ENCODE measurements at places on chromosomes 3 and 15.

DNA sequence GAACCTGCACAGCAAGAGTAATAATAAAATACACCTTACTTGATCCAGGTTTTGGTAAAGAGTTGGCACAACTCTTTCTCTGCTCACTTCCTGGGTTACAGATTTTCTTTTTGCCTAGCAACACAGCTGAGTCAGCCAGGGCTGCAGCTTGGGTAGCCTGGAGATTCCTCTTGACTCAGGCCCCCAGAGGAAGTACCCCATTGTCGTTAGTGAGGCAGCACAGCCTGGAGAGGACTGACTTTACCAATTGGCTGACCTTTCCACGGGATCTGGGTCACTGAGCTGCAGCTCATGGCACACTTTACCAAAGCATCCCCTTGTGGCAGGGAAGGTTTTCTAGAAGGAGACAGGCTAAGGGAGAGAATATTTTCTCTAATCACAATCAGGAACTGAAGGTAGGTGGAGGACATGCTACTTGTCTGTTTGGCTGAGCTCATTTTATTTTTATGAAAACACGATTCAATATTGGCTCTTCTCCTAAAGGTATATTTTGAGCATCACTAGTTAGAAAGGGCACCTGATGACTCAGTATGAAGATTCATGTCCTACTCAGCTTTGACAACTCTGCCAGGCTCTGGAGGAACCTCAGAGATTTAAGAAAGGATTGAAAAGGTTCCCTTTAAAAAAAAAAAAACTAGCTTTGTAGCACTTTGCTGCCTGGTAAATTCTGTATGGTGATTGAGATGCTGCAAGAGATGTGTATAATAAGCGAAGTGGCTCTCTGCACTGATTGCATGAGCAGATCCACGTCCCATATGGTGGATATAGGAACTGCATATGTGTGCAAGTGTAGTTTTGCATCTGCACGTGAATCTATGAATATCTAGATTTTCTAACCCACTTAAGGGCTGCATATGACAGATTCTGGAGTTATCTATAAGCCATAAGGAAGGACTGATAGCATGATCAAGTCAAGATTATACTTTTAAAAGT is 124.8 kb downstream of the CHDH start:
- no peak for DNase-seq

DNA sequence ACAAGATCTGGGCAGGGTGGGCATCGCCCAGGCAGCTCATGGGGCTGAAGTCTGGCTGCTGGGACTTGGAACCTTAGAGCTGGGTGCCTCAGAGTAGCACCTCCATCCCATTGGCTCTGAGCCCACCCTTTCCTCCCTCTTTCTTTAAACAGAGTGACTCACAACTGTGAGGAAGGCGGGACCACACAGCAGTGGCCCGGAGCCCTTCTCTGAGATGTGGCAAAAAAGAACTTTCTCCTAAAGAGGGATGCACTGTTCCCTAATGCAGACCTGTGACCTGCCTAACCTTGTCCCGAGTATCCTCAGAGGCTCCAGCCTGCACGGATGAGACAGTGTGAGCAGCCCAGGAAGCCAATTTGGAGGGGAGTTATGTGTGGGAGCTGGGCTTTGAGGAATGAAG is 23.6 kb downstream of the PRR20G start:
- no peak for DNase-seq

DNA sequence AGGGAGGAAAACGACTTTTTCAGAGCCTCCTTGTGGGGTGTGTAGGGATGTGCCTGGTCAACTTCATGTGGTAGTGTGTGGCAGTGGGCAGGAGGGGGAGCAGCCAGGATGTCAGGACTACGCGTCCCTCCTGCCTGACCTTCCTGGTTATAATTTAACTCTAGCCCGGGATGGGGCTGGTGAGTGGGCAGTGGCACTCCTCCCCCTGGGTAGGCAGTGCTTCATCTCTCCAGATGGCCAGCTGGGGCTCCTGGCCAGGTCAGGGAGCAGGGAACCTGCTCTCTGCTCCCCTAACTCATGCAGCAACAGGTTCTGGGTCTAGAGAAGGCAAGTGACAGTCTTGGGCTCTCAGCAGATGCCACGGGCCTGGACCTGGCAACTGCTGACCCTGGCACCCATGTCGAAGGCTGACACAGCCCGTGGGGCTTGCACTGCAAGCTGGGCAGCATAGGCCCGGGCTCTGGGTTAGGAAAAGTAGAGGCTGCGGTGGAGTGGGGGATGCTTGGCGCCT is 2.6 kb downstream of the ITIH4 start:
- DNase-seq = no peak

DNA sequence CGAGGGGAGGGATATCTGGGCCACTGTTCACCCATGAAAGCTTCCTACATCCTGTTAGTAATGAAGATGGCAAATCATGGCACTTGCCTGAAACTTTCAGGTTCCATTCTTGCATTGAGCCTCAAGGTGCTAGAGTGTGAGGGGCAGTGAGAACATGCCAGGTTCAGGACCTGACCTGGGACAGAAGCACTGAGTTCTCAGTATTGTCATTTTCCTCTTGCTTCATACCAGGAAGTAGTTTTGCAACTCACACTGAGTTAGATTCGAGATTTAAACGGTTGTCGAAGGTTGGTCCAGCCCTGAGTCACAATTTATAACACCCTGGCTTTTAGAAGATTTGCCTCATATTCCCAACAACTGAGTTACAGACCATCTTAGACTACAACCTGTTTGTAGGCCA is 11.8 kb upstream of the MEIS2 start:
- no peak for DNase-seq

DNA sequence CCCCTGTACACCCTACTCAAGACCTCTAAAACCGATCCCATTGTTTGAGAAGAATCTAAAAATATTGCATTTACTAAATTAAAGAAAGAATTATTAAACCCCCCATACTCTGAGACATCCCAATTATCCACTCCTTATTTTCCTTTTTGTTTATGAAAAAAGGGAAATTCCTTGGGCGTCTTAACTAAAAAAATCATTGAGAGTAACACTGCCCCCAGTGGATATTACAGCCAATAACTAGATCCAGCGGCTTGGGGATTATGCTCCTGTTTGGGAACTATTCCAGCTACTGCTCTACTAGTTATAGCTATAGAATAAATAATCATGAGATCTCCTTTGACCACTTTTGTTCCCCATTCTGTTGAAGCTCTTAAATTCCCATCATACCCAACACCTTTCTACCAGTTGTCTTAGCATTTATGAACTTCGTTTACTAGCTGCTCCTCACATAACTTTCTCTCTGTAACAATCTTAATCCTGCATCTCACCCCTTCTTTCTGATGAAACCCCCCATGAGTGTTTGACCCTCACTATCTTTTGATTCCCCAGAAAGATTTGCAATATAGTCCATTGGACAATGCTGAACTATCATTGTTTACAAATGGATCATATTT is 12.7 kb upstream of the CFAP91 start:
- no peak for DNase-seq

DNA sequence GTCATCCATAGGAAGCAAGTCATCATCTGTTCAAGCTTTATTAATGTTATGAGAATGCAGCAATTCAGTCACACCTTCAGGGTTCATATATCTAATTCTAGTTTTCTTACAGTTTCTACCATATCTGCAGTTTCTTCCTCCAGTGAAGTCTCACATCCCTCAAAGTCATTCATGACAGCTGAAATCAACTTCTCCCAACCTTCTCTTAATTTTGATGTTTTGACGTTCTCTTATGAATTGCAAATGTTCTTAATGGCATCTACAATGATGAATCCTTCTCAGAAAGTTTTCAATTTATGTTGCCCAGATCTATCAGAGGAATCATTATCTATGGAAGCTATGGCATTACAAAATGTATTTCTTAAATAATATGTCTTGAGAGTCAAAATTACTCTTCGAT is 210.4 kb upstream of the ZBTB20 start:
- DNase-seq = no peak

All from stimulated activated CD4-positive, alpha-beta T cell treated with anti-CD3 and anti-CD28 coated beads, Interleukin-1b, Interleukin-23, amount 100 ng/mL, for 48 hours (primary cell).